HT-29 (cell line): ENCODE measurements at places on chromosomes 12 and 14. TPM values are rescaled to one million over a fixed set of nuclear protein-coding genes. Genes with fewer than 3 reads are reported as not detected.
A peak's percentile ranks its signal among the peaks of the same experiment; 100 is the strongest.

The ADIPOR2 gene
- 28.7 and 31.7 TPM in 2 replicates for total RNA-seq

DNA sequence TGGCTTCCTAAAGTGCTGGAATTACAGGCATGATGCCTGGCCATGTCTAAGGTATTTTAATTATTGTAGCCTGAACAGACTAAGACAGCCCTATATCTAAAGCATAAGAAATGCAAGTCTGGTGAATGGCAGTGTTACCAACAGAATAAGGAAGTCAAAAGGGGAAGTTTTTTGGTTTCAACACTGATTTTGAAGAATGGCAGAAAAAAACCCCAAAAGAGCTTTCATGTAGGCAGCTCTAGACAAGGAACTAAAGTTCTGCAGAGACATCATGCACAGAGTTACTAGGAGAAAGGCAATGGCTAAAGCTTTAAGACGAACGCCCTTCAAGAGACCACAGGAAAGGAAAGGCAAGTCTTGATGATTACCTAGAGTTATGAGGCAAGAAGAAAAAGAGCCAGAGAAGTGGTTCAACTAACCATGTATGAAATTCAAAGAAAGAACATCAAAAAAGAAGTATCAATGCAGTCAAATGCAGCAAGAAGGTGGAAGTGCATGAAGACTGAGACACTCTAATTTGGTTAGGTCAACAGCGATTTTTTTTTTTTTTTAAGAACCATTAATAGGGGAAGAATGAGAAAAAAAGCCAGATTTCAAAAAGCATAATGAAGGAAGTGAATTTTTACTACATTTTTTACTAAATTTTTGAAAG lies 50.8 kb downstream of the RPS6KA5 start:
- no peak for DNase-seq

DNA sequence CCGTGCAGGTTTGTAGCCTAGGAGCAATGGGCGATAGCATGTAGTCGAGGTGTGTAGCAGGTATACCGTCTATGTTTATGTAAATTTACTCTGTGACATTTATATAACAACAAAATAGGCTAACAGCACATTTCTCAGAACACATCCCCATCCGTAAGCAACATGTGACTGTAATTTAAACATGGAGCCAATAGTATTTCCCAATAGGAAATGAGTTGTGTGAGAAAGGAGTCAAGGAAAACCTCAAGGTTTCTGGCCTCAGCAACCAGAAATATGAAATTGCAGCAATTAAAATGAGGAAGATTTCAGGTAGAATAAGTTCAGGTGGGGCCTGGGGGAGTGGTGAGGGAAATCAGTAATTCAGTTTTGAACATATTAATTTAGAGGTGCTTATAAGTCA lies 136.0 kb downstream of the MSRB3 start:
- DNase-seq, result no peak

The CLEC7A gene
- not detected in 2 replicates for total RNA-seq

The NRIP2 gene
- total RNA-seq, result not detected in 2 replicates

DNA sequence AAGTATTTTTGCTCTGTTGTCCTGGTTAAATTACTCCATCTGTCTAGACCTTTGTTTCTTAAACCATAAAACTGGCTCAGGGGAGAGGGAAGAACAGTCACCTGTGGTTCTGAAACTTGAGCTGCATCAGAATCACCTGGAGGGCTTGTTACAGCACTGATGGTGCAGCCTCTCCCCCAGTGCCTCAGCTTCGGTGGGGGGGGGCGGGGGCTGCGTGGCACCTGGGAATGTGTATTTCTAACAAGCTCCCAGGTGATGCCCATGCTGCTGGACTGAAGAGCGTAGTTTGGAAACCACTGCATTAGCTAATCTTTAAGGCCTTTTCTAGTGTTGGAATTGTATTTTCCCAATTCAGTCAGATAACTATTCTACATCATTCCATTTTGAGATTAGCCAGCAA lies 42.7 kb downstream of the GPHB5 start:
- DNase-seq, result no peak

DNA sequence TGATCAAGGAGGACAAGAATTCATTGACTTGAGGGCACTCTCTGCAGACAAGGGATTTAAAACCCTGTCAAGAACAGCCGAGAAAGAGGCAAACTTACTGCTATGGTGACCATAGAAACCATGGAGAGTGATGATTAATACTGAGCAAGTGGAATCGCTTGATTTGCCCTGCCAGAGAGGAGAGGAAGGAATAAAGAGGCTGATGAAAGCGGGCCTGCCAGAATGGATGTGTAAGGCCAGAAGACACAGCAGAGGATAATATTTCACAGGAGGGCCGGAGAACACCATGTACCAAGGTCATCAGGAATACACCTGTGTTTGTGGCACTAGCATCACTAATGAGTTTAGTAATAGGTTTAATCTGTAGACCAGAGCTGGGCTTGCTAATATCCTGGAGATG lies 221.8 kb upstream of the DCN start:
- DNase-seq, result no peak

- peak; percentile 12 for DNase-seq
Measured at GRCh38 chr12:15131431-15131830, 89.8 kb downstream of the RERG start.

The LIN7A gene
- not detected in 2 replicates for total RNA-seq
